ENCODE measurements at places on chromosomes 4 and X.

- no peak for DNase-seq
These were observed 2.0 kb downstream of the PARM1 start for GRCh38 chr4:74934888-74935287.

- no peak for DNase-seq
These were observed 98.7 kb downstream of the SORBS2 start for GRCh38 chr4:185713272-185713671.

GRCh38 chrX:130304587-130305368 is 34.9 kb upstream of the SLC25A14 start:
- no peak for DNase-seq

DNA sequence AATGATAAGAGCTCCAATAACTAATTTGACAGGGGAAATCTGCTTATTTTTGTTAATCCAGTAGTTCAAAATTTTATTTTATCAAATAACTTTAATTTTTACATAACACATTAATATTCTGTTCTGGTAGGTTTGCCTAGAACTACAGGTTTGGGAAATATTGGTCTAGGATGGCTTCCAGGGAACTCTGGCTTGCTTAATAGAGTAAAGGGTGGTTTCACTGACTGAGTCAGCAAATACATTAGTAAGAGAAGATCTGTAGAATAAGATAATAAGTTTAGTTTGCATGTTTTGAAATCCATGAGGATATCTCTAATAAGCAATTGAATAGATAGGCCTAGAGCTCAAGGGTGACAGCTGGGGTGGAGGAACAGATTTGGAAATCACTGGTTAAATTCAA is 500.7 kb downstream of the ZNF674 start:
- no peak for DNase-seq

Data from suppressor macrophage (primary cell).